ENCODE measurements at places on chromosomes 11 and 22.
A peak's percentile ranks its signal among the peaks of the same experiment; 100 is the strongest.

- DNase-seq, result no peak
Observed at GRCh38 chr11:105781807-105782206, 171.9 kb downstream of the GRIA4 start.

GRCh38 chr22:36330655-36331305 lies 57.0 kb downstream of the MYH9 start:
- no peak for DNase-seq

DNA sequence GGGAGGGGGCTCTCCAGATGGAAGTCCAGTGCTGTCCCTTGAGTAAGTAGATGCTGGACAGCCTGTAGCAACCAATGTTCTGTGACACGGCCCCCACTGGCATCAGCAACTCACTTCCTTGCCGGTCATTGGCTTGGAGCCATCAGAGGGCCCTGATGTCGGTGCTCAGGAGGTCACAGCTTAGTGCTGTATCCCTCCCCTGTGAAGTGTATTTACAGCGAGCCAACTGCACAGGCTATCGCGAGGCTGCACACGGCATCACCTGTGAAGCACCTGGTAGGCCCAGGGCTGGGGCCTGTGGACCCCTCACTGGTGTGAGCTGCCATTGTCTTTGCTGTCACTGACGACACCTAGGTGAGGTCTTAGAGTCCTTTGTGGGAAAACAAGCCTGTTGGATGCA lies 13.4 kb upstream of the ACR start:
- DNase-seq, result no peak

DNA sequence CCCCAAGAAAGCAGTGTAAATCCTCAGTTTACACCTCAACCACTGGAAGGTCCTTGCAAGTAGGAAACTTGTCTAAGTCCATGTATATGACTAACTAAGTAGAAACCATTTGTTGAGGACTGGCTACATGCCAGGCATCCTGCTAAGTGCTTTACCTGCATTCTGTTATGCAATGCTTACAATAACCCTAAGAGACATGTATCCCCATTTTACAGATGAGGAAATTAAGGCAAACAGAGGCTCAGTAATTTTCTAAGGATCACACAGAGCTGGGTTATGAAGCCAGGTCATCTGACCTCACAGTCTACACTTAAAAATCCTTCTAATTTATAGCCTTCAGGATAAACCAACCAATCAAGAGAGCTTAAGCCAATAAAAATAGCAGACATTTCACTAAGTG lies 1.5 kb downstream of the TIMM10 start:
- no peak for DNase-seq

DNA sequence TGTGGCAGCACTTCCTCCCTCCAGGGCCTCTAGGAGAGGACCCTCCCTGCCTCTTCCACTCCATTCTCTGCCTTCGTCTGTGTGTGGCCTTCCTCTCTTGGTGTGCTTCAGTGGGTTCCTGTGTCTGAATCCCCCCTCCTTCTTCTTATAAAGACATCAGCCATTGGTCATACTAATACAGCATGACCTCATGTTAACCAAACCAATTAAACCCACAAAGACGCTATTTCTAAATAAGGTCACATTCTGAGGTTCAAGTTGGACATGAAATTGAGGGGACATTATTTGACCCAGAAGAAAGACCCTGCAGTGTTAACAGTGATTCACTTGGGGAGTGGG lies 398.6 kb downstream of the SHANK2 start:
- no peak for DNase-seq

GRCh38 chr11:60902625-60903024 lies 3.8 kb downstream of the PRPF19 start:
- DNase-seq, result no peak

GRCh38 chr22:45281010-45281409 lies 3.7 kb upstream of the UPK3A start:
- no peak for DNase-seq

DNA sequence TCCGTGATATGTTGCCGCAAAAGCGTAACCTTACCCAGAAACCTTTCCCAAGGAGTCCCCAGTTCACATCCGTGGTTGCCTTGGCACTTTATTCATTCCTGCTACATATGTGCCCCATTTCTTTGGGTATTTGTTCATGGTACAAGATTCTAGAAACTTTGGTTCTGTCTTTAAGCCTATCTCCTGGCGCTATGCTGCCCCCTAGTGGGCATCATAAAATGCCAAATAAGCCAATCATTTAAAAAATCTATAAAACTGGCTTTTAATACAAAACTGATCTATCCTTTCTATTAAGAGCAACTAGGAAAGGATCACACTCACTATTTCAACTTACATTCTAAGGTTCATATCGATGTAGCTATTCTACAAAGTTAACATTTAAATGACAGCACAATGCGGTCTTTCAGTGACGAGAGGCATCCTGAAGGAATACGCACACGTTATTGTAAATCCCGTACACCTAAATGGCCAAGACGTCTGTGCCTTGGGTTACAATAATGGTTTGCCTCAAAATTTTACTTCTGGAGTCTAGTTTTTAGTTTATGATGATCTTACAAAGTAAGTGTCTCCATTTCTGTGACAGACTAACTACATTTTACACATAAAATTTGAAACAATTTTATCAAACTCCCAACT lies 16.2 kb downstream of the PIWIL3 start:
- peak; percentile 54 for DNase-seq

DNA sequence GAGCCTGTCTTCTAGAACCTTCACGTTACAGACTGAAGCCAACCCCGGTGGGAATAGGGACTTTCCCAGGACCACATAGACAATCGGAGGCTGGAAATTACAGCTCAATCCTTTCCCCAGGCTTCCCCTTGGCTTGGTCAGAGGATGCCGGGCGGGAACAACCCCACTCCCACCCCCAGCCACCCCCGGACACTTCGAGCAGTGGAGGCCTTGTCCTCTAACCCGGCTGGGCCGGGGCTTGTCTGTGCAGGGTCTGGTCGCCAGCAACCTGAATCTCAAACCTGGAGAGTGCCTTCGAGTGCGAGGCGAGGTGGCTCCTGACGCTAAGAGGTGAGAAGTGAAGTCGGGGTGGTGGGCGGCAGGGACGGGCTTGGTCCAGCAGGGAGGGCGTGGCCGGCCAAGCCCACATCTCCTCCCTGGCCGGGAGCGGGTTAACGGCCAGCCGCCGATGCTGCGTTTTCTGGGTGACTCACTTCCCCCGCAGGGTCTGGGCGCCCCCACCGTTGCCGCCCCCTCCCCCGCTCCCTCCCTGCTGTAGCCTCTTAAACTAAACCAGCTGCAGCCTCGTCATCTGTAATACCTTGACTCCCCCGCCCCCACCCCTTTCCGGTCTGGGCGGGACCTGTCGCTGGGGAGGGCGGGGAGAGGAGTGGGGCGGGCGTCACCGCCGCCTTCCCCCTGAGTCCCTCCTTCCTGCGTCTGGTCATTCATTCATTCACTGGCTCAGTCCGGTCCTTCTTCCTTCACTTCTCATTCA lies 1.5 kb downstream of the LGALS1 start:
- peak; percentile 81 for DNase-seq

DNA sequence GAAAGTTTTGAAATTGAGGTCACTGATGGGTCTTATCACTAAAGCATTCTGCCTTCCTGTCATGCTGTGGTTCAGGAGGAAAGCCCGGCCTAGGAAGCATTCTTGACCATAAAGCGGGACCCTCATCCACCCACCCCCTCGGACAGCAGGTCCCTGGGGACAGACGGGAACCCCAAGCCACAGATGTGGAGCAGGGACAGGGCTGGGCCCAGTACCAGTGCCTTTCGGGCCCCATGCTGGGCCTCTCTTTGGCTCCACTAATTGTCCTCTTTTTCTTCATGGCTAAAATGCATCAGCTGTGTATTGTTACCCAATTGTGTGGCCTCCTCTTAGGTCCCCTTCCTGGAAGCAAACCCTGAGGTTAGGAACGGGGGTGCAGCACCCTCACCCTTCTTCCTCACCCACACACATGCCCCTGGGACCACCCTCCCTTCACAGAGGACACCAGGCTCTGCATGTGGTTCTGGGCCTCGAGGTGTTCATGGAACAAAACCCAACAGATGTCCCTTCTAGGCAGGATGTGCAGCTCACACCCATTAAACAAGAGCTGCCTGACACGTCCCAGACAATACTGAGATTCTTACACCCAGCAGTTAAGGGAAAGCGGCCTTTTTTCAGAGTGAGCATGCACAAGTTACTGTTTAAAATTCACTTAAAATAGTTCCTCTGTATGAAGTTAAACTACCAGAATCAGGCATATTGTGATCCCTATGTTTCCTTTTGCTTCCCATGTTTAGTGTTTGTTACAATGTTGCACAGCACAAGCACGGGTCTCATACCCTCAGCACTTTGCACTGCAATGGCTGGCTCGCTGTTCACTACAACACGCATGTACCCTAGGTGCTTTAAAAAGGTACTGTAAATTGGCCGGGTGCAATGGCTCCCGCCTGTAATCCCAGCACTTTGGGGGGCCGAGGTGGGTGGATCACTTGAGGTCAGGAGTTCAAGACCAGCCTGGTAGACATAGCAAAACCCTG lies 807.6 kb downstream of the BRD1 start:
- no peak for DNase-seq

DNA sequence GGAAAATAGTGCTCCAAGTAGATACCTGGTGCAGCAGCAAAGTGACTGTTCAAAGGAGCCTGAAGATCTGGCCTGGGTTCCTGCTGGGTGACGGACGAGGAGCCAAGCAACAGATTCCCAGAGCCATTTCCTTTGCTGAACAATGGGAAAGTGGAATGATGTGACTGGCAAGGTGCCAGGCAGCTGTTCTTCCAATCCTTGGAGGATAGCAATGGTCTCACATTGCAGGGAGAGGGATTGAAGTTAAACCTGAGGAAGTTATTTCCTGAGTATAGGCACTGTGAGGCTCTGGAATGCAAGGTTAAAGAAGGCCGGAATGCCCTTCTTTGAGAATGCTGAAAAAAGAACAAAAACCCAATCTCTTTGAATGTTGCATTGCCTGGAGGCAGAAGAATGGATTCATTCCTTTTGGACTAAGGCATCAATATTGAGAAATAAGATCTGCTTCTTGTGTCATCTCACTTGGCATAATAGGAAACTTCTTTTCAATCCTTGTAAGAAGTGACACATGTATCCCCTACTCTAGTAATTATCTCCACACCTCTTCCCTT lies 223.8 kb downstream of the BLID start:
- peak; percentile 38 for DNase-seq

DNA sequence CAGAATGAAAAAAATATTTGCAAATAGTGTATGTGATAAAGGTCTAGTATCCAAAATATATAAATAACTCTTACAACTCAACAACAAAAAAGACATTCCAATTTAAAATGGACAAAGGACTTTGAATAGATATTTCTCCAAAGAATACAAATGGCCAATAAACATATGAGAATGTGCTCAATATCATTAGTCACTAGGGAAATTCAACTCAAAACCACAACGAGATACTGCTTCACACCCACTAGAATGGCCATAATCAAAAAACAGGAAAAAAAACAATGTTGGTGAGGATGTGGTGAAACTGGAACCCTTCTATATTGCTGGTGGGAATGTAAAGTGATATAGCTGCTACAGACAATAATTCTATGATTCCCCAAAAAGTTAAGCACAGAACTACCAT lies 38.6 kb upstream of the RPS13 start:
- no peak for DNase-seq

DNA sequence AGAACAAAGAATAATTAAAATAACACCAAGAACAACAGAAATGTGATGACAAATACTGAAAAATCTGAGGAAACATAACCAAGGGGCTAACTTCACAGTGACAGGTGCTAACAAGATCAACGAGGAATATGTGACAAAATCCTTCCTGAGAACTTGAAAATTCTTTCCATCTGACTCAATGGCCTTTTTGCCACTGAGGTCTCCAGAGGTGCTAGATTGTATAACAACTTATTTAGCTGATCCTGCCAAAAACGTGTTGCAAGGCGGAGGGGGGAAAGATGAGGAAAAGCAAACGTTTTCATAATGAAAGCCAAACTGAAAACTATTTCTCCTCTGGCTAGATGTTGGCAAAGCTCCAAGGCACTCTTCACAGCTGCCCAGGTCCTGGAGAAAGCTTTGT lies 364.5 kb downstream of the NTM start:
- DNase-seq, result no peak

DNA sequence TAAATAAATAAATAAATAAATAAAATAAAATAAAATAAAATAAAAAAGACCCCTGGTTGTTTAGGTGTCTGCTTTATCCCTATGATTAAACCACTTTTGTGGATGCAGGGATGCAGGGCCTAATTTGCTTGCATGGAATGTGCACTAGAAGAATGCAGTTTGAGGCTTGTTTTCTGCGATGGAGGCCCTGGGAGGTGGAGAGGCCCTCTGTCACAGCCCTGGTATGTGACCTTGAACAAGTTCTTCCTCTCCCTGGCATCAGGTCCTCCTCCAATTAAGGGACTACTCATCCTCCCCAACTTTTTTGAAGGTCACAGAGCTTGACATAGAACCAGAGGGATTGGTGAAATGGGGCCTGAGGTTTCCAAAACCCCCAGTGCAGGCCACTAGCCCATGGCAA lies 22.7 kb downstream of the KCNJ4 start:
- no peak for DNase-seq

- no peak for DNase-seq
Observed at GRCh38 chr11:67654225-67654624, 3.7 kb upstream of the ACY3 start.

DNA sequence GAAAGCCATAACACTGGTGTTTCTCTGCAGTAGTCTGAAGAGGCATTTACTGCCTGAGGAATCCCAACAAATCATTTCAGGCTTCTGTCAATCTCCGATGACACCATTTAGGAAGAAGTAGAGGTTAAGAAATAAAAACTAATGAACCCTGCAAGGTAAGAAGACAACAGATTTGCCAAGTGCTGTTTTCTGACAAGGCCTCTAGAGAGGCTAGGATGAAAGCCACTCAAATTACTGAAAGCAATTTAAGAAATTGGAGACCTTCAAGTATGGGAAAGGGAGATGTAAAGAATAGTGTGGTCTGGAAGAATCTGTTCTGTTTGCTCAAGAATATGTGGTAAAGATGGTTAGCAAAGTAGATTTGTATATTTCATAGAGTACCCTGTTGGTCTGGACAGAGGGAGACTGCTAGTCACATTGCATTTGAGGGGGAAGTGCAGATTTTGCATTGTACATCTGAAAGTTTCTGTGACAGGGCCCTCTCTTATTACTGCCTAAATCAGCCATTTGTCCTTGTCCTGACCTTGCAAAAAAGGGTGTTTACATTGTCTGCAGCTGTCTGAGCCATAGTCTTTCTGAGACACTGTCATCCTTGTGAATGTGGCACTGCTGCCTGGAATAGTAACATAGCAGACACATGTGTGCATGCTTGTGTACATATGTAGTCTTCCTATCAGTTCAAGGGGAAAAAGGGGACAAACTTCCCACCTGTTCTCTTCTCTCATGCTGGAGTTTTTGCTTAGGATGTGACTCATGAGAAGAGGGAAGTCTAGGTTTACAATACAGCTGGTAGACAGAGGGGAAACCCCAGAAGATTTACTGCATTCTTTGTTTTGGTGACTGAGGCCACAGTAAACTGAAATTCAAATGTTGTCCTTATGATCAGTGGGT lies 640.2 kb upstream of the KIRREL3 start:
- DNase-seq, result no peak

DNA sequence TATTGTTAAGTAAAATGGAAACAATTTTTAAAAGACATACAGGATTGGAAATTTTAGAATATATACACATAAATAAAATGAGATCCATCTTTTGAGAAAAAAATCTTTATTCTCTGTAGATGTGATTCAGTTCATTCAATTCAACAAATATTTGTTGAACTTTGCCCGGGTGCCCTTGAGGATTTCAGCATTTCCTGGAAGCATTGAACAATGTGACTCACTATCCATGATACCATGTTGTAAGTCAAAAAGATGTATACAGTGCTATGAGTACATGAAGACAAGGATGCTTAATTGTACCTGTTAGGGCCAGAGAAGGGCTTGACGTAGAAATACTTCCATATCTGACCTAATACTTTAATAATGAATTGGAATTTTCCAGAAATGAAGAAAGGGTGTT lies 353.7 kb downstream of the METTL15 start:
- no peak for DNase-seq

- no peak for DNase-seq
Observed at GRCh38 chr11:46116007-46116711, 5.1 kb downstream of the PHF21A start.

Data from iPS-NIHi11 (cell line).